Vagina (tissue), 2 donors: ENCODE measurements at places on chromosomes 1 and 21.

GRCh38 chr1:21857840-21858670 is 46.0 kb downstream of the LDLRAD2 start:
- DNase-seq: no peak

DNA sequence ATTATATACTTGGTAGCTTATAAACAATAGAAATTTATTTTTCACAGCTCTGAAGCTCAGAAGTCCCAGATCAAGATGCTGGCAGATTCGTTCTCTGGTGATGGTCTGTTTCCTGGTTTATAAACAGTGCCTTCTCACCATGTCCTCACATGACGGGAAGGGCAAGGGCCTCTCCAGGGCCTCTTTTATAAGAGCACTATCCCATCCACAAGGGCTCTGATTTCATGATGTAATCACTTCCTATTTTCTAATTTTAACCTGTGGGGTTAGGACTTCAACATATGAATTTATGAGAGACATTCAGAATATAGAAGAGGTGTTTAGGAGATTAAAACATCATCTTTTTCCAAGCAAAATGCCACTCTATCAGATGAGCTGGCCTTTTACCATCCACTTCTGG is 32.1 kb upstream of the PLPPR4 start:
- no peak for DNase-seq

DNA sequence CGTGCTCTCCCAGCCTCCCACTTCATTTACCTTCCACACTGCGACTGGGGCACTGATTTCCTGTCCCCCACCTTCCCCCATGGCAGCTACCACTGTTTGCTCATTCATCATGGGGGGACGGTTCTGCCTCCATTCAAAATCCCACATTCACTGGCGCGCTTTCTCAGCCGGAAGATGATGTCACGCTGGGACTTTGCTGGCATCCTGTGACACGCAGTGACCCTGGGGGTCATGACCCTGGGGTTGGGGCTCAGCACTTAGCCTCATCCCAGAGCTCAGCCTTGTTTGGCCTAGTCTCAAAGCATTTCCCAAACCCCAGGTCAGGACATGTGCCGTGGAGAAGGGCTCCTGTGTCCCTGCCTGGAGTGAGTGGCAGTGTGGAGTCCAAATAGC is 582 bp upstream of the KCNAB2 start:
- DNase-seq: no peak

DNA sequence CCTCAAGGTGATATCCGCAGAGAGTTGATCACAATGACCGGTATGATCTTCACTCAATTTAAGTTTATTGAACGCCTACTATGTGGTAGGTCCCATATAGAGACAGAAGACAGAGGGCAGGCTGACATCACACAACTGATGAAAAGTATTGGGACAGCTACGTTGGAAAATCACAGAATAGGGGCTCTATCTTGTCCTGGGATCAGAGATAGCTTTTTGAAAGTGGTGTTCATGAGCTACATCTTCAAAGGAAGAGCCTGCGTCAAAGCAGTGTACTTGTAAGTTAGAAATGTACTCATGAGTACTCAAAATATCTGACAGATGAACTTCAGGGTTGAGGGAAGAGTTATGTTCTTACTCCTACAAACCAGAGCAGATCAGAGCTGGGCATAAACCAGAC is 54.4 kb downstream of the GADD45A start:
- no peak for DNase-seq

DNA sequence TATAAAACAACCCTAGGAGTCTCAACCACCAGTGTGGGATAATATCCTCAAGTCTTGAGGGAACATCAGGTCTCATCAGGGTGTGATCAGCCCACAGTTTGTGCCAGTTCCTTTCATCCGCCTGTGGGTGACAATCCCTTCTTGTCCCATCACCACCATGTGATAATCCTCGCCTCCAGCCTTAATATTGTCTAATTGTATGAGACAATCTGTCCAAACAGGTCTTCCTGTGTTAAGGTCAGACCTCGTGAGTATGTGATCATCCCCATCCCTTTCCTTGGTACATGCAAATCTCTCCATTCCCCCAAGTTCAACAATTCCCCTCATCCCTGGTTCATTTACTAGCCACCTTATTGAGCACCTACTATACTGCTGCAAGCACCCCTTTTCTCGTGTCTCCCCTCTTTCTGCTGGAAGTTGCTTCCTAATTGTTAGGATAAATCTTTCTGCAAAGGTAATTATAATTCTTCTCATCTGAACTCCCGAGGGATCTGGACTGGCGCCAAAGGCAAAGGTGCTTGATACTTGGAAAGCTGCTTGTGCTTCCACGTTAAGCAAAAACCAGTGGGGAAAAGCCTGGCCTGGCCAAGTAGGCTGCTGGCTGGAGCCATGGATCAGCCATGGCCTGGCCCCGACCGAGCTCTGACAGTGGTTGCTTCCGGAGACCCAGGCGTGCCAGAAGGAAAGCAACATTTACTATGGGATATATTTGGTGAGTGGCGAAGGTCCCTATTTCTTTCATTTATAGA is 92.5 kb downstream of the RNF220 start:
- no peak for DNase-seq

- DNase-seq: no peak
Measured at GRCh38 chr1:51284487-51284954, 45.8 kb downstream of the TTC39A start.

GRCh38 chr1:113185463-113186104 is 112.6 kb downstream of the LRIG2 start:
- DNase-seq: no peak

DNA sequence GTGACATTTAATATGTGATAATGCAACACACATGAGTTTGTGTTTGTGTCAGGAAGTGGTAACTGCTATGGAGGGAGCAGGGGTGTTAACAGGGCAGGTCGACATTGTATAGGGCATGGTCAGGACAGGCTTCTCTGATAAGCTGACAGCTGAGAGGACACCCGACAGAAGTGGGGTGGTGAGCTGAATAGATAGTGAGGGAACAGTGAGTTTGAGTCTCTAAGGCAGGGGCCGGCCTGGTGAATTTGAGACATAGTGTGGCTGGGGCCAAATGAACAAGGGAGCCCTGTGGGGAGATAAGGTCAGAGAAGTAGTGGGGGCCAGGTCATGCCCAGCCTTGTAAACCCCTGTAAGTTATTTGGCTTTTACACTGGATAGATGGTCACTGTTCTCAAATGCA is 217.4 kb upstream of the KIAA0040 start:
- DNase-seq: no peak

DNA sequence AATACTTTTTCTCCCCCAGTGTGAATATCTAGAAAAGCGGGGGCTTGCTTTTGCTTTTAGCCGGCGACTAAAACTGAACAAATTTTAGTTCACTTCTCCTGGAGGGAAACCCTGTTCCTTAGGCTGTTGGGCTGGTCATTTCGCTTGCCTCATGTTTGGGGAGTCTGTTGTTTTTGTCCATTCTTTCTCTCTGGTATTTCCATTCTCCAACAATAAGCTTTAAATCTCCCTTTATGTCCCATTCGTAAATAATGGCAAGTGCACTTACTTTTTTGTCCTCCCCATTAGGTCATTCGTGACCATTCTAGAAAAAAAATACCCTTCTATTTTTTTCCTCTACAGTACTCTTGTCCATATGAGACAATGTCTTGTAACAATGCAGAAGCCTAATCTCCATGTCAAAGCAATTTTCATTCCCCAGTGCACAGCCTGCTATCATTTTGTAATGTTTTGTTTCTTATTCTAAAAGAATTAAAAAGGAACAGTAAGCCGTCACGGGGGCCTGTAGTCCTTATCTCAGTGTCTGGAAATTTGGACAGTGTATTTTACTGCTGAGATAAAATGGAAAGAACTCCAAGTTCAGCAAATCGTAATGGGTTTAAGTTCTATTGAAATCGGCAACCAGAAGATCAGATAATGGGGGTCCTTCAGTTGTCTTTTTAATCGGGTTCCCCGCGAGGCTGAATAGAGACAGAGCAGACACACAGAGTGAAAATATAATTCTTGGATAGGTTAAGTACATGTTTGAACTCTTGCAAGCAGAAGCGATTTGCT is 21.8 kb downstream of the PROX1 start:
- no peak for DNase-seq

DNA sequence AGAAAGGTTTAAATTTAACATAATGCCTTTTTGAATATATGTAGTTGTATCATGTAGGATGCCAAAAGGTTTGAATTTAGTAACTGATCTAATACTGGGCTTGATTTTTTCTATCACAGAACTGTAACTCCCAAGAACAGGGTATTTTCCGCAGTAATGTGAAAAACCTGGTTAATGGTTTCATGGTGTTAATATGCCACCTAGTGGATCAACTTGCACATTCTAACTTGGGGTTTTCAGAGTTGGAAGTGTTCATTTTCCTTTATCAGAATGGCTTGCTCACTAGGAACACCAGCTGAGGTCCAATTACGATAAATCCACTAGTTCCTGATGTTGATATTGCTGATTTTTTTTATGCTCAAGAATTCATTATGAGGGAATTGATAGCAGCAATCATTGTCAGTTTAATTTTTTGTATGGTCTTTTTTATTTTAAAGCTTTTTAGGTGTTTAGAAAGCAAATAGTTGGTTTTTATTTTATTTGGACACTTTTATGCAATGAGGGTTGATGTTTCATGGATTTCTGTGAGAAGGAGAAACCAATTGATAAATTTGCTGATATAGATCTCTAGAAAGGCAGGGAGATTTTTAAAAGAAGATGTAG is 157.2 kb downstream of the PLA2G4A start:
- DNase-seq: no peak

DNA sequence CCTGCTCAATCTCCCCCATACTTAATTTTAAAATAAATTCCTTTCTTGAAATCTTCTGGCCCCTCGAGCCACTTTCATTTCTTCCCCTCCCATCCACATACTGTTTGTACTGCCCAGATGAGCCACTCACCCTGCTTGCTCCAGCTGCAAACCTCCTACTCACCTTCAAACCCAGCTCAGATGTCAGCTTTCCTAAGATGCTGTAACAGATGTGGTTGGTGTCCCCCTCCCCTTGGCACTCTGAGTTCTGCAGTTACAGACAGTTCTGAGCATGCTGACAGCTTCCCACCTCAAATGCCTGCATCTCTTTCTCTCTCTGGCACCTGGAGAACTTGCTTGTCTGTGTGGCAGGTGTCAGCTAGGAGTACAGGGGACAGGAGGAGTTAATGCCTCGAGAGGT is 106.7 kb downstream of the PTPRU start:
- no peak for DNase-seq

DNA sequence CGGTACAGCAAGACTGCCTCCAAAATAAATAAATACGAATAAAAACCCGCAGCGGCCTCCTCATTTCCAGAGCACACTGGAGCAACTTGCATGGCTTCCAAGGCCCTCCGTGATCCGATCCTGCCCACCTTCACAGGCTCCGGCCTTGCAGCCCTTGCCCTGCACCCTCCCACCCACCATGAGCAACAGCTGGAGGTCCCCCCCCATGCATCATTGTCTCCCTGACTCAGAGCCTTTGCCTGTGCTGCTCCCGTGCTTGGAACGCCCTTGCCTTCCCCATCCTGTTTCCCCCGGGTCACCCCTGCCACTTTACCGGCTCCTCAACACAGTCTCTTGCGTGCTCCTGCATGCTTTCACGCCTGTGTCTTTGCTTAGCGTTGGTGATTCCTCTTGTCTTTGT is 71.0 kb upstream of the ANGPTL1 start:
- DNase-seq: peak; percentile 84

GRCh38 chr1:179295164-179295755 is 1.7 kb downstream of the SOAT1 start:
- DNase-seq: no peak

DNA sequence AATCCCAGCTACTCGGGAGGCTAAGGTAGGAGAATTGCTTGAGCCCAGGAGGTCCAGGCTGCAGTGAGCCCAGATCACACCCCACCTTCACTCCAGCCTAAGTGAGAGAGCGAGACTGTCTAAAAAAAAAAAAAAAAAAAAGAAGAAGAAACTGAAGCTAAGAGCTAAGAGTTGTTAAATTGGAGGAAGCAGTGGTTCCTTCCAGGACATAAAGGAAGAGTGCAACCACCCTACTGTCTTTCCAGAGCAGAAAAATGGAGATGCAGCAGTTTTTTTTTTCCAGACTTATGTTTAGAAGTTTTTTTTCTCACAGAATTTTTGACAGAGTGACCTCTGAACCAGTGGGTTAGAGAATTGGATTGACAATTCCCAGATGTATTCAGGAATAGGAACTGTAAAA is 88.7 kb downstream of the HLX start:
- no peak for DNase-seq

GRCh38 chr1:21301794-21302440 is 11.7 kb upstream of the ECE1 start:
- no peak for DNase-seq

- DNase-seq: no peak
Measured at GRCh38 chr1:229142471-229142870, 128.4 kb upstream of the RAB4A start.

GRCh38 chr1:167408355-167408754 is 110.0 kb downstream of the CD247 start:
- DNase-seq: no peak

GRCh38 chr1:219542828-219543518 is 69.9 kb downstream of the ZC3H11B start:
- DNase-seq: no peak

GRCh38 chr1:222107267-222107666 is 365.4 kb upstream of the DUSP10 start:
- no peak for DNase-seq

- DNase-seq: no peak
Measured at GRCh38 chr1:25897754-25898153, 8.5 kb downstream of the STMN1 start.

DNA sequence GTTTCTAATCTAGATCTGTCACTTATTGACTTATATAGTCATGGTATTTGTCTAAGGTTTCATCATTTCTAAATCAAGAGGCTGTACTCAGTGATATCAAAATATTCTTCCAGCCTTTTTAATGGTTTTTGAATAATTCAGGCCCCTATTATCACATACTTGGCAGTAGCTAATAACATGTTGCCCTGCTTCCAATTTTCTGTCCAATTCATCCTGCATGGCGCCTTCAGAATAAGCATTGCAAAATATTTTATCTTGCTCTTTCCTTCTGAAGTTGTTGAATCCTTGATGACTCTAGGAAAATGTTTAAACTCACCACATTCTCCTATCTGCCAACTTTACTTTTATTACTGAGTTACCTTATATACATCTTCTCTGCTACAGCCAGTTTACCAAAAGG is 517.2 kb upstream of the B3GALT2 start:
- no peak for DNase-seq

- DNase-seq: no peak
Measured at GRCh38 chr1:225996946-225997545, 2.1 kb downstream of the SDE2 start.

GRCh38 chr1:59673573-59674450 is 140.9 kb upstream of the HOOK1 start:
- DNase-seq: no peak

DNA sequence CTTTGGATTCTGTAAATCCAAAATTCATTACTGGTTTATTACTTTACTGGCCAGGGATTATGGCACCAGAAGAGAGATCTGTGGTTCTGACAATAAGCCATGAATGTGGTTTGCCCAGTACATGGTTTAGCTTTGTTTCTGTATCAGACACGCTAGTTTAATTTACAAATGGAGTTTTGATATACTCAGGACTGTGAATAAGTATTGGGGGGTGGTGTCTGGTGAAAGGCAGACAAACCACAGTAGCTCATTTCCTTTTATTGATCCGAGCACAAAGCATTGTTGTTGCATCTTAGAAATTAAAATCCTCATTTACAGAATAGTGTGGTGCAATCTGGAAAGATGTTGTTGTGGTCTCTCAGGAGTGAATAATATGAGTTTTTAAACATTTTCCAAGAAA is 96.0 kb downstream of the ST6GALNAC3 start:
- DNase-seq: no peak

- DNase-seq: no peak
Measured at GRCh38 chr21:44606495-44606894, 5.4 kb upstream of the KRTAP10-8 start.
